ENCODE measurements at places on chromosomes 12 and 14.
A peak's percentile ranks its signal among the peaks of the same experiment; 100 is the strongest.

DNA sequence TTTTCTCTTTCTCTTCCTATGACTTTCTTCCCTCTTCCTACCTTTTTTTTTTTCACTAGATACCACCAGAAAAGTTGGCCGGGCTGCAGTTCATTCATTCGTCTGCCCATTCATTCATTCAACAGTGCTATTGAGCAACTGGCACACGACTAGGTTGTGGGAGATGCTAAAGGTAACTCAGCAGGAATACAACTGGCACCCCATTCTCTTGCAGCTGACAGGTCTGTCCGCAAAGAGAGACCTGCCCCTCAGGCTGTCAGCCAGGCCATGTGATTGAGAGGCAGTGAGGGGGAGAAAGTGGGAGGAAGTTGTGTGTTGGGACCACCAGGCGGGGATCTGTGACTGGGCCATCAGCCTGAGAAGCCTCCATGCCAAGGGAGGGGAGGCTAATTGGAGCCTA lies 105.2 kb downstream of the TSPAN9 start:
- DNase-seq: no peak

GRCh38 chr12:93183940-93184671 lies 193.6 kb upstream of the NUDT4 start:
- no peak for DNase-seq

DNA sequence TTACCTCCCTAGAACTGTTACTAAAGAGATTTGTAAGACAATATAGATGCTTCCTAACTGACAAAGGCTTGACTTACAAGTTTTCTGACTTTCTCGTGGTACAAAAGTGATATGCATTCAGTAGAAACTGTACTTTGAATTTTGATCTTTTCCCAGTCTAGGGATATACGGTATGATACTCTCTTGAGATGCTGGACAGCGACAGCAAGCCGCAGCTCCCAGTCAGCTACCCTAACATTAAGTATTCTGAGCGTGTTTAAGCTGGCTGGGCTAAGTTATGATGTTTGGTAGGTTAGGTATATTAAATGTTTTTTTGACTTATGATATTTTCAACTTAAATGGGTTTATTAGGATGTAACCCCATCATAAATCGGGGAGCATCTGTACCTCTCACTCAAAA lies 55.2 kb upstream of the CDKL1 start:
- no peak for DNase-seq

DNA sequence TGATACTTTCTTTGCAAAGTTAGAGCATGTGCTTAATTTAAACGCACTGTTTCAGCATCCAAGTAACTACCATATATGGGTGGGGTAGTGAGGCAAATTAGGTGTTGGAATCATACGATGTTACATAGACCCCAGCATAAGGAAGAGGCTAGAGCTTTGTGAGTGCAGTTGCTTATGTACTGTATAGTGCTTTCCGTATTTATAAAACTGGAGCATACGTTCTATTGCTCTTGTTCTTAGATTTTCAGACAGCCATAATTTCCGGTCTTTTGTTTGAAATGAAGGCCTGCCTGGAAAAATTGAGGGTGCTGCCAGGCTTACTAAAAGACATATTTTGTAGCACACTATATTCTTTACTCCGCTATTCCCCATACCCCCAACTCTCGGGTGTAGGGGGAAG lies 335.7 kb downstream of the FOXG1 start:
- DNase-seq: no peak

- DNase-seq: no peak
Measured at GRCh38 chr14:89365061-89365801, 51.8 kb downstream of the FOXN3 start.

DNA sequence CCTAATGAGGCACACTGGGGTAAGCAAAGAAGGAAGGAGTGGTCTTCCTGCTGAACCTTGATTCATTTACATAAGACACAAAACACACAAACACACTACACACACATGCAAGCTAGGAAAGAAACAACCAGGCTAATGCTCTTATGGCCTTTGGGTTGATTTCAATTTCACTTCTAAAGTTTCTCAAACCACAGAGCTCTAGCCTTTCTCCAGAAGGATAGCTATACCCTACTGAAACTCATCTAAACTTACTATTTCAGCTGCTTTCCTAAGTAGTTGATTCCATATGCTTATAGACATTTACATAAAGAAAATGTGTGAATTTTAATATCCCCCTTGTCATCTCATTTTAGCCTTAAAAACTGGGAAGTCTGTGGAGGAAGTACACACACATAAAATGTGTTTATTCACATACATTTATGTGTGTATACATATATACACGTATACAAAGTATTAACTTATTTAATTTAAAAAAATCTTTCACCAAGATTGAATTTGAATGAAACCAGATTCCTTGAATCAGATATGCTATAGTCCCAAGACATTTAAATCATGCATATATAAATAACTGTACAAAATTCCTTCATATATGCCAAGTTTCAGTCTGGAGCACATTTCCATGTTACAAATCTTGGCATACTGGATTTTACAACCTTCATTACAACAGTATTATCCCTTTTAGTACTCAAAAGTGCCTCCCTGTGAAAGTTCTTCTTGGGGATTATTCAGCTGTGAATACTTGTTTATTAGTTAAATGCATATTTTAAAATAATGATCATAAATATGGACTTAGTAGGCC lies 231.8 kb upstream of the NPAS3 start:
- DNase-seq: no peak

- DNase-seq: no peak
Measured at GRCh38 chr14:28999656-29000055, 233.1 kb downstream of the FOXG1 start.

GRCh38 chr14:58987591-58987990 lies 200.9 kb upstream of the DAAM1 start:
- no peak for DNase-seq

DNA sequence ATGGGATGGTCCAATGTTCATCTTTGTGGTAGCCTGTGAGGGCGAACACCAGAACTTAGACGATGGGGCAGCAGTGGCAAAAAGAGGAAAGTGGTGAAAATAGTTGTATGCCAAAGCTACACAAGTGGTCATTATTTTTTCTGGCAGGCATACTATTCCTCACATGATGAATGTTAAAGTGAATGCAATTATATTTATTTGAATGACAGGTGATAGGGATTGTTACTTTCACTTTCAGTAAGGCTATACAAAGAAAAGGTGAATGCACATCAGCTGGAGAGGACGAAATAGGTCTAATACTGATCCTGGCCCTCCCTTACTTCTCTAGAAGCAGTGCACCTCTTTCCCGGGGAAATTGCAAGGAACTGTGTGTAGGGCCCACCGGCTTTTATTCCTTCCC lies 470.1 kb downstream of the TMTC2 start:
- DNase-seq: no peak

DNA sequence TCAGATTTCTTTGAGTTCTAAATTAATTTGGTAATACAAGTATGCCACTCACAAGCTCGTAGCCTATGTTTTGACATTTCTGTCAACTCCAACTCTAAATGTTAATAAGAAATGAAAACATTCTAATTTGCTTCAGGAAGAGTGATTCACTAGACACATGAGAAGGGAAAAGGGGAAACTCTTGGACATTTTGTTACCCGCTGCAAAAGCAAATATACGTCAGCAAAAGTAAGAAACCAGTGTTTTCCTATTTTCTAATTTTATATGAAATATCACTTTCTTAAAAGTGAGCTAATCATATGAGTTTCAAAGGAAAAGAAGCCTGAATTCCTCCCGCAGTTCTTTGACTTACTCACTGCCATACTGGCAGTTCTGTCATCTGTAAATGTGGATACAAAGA lies 162.3 kb downstream of the GRIP1 start:
- no peak for DNase-seq

GRCh38 chr14:72680853-72681640 lies 212.9 kb downstream of the DPF3 start:
- no peak for DNase-seq

DNA sequence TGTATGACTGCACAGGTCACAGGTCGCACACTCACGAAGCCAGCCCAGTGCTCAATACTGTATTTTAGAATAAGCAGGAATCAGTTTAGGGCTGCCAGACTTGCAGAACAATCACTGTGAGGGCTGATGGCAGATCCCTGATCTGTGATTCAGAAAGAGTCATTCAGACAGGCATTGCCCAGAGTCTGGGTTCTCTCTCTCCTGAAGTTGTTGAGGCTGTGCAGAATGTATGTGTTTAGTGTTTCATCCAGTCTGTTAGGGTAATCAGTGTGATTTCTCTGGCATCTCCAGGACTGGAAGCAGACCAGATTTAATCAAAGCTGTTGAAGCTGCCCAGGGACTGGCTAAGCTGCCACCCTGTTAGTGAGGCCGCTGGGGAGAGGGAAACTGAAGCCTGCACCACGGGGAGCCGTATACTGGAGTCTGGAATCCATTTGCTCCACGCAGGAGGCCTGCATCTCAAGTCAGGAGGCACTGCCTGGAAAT lies 69.3 kb downstream of the ETV6 start:
- DNase-seq: no peak

DNA sequence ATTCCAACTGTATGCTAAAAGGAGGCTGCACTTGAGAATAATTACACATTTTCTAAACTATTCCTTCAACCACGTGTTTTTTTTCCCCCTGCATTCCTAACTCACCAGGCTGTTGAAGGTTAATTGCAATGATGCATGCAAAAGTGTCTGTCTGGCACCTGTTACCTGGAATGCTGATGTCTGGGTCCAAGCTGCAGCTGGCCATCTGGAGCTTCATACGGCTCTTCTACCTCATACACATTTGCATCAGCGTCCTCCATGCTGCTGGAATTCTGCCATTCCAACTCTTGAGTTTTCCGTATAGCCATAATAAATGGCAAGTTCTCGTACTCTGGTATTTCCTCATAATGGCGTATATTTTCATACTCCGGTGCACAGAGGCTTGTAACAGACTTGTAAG lies 8.6 kb downstream of the FGD6 start:
- no peak for DNase-seq

- no peak for DNase-seq
Measured at GRCh38 chr12:96478011-96478410, 11.4 kb upstream of the CFAP54 start.

DNA sequence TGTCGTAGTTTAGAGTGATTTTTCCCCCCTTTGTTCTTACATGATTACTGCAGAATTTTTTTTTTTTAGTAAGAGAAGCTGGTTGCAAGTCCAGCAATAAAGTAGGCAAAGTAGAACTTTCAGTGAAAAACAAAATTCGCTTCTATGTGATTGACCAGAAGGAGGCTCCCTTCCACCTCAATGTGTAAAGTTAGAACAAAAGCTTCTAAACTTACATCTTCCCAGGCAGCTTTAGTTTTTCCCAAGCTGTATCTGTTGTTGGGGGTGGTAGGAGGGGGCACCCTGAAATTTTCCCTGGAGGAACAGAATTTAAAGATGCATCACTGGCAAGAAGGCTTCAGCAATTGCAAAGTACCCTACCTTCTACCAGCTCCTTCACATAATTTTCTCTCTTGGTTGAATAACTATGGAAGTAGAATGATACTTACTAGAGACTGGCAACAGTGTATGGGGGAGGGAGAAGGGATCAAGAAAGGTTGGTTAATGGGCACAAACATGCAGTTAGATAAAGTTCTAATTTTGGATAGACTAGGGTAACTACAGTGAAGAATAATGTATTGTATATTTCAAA lies 87.3 kb upstream of the E2F7 start:
- DNase-seq: peak; percentile 53
